Esophagus mucosa (tissue), 1 donor: ENCODE measurements at places on chromosomes 7 and 10. TPM values are rescaled to one million over a fixed set of nuclear protein-coding genes. Genes with fewer than 3 reads are reported as not detected.

OGDHL gene
- 0.52 TPM for total RNA-seq

SEMA3D gene
- total RNA-seq: 0.16 TPM

DNA sequence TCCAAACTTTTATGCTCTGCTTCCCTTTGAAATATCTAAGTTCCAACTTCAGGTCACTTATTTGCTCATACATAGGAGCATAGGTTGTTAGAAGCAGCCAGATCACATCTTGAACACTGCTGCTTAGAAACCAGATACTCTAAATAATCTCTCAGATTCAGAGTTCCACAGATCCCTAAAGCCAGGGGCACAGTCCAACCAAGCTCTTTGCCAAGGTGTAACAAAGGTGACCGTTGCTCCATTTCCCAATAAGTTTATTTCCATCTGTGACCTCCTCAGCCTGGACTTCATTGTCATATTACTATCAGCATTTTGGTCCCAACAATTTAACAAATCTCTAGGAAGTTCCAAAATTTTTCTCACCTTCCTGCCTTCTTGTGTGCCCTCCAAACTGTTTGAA, 52.8 kb downstream of the TRIM24 start:
- ATAC-seq: no peak

DNA sequence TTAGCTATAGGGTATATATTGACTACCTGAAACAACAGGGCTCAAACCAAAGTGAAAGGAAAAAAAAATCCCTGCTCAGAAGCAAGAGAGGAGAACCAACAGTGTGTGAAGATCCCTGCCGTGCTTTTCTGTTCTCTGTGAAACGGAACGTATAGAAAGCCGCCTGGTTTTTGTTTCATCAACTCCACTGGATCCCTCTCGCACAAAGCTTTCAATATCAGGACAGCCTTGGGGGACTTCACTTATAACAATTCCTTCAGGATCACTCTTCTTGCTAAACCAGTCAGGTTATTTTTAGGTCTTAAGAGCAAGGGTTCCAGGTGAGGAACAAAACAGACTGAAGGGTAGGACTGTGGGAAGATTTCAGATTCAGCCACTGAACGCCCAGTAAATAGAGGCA, 151.1 kb upstream of the CACNA2D1 start:
- ATAC-seq: no peak

DNA sequence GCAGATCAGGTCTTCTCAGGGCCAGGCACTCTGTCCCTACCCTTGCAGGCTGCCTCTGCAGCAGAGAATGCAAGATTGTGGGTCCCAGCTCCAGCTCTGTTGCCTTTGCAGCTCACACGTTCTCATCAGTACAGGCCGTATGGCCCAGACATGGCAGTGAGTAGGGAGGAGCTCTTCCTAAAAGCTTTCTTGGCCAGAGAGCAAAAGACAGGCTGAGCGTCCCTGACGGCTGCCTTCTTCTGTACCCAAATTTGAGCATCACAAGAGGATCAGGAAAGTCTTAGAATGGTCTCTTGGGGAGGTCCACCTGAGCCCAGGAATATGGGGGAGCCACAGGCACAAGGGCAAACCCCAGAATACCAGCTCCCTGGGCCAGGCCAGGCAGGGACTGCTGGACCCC, 266.3 kb upstream of the ZMIZ1 start:
- ATAC-seq: no peak

DNA sequence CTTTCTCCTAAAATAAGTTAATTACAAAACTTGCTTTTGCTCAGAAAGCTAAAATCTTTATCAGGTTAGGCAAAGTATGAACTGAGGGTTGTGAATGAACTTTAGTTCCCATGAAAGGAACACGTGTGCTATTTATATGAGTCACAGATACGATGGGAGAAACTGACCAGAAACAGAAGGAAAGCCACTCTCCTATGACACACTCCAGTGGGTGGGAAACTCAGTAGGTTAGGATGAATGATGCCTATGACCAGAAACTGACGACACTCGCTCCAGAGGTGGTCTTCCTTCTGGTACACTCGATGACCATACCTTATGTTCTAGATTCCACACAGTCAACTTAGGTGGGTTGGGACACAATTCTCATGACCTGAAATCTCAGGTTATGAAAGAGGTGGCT, 215.7 kb upstream of the INHBA start:
- ATAC-seq: no peak

GRCh38 chr10:79328737-79329504, 18.3 kb upstream of the PPIF start:
- peak; percentile 57 for ATAC-seq

DNA sequence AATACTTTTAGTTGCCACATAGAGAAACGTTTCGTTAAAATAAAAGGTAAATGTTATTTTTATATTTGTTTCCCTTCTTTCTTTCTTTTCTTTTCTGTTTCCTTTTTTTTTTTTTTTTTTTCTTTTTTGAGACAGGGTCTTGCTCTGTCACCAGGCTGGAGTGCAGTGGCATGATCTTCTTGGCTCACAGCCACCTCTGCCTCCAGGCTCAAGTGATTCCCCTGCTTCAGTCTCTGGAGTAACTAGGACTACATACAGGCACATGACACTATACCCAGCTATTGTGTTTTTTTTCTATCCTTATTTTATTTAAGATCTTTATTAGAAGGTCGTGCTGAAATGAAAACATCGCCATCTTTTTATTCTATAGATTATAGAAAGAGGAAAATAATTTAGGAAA, 661.8 kb upstream of the MBL2 start:
- ATAC-seq: no peak

ANKRD61 gene
- total RNA-seq: not detected

GRCh38 chr10:29327746-29328102, 38.9 kb downstream of the LYZL1 start:
- ATAC-seq: no peak

DNA sequence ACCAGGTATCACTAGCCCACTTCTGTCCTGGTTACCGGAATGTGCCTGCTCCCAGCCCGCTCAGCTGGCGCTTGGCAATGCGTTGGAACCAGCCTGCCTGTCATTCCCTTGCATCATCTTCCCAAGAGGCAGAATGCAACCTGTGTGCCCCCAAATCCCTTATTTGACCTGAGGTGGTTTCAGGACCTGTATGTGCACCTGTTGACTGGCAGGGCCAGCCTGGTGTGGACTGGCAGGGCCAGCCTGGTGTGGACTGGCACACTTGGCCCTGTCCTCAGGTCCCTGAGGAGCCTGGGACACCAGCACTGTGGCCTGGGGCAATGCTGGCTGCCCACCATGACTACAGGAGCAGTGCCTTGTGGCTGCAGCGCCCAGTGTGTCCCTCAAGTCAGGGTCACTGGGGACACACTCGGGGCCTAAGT, 38.2 kb downstream of the ZNF467 start:
- ATAC-seq: peak; percentile 19

DNA sequence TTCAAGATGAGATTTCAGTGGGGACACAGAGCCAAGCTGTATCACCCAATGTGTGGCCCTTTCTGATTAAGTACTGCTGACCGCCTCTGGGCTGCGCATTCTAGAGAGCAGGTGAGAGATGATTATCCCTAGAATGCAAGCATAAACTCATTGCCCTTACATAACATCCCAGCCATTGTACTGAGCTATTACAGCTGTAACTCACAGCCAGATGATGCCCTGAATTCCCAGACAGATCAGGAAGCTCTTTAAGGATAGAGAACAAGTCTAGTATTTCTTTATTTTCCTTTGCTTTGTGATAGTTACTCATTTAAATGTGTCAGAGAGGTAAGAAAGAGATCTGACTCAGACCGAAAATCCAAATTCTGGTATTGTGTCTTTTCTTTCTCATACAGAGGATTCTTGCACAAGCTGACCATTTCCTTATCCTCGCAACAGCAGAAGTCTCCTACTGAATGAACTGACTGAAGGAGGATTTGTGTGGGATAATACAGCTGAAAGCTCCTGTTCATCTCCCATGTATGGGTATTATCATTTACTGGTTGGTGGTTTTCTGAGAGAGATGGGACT, 58.4 kb downstream of the ZNF22 start:
- peak; percentile 59 for ATAC-seq

GRCh38 chr10:119507115-119507514, 35.4 kb downstream of the RGS10 start:
- no peak for ATAC-seq

DNA sequence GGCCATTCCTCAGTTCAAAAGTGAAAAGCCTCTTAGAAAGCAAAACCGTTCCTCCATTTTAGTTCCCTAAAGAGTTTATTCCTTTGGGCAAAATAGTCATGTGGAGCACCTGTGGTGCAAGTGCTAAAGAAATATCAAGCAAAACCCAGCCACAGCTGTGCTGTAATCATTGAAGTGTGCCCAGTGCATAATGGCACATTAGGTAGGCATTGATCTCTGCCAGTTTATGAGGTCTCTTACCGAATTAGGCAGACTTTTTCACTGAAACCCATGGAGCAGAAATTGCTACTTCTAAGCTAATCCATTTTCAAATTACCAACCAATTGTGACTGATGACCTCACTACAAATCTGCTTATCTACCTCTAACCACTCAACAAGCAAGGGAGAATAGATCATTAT, 97.2 kb upstream of the SEMA3A start:
- no peak for ATAC-seq

GRCh38 chr10:49379596-49380410, 16.1 kb downstream of the DRGX start:
- no peak for ATAC-seq

TBC1D12 gene
- total RNA-seq: 3.6 TPM

- ATAC-seq: no peak
These were observed 260.8 kb downstream of the DYNC1I1 start for GRCh38 chr7:96033009-96033598.

GRCh38 chr7:133315332-133316040, 62.6 kb downstream of the EXOC4 start:
- no peak for ATAC-seq

DNA sequence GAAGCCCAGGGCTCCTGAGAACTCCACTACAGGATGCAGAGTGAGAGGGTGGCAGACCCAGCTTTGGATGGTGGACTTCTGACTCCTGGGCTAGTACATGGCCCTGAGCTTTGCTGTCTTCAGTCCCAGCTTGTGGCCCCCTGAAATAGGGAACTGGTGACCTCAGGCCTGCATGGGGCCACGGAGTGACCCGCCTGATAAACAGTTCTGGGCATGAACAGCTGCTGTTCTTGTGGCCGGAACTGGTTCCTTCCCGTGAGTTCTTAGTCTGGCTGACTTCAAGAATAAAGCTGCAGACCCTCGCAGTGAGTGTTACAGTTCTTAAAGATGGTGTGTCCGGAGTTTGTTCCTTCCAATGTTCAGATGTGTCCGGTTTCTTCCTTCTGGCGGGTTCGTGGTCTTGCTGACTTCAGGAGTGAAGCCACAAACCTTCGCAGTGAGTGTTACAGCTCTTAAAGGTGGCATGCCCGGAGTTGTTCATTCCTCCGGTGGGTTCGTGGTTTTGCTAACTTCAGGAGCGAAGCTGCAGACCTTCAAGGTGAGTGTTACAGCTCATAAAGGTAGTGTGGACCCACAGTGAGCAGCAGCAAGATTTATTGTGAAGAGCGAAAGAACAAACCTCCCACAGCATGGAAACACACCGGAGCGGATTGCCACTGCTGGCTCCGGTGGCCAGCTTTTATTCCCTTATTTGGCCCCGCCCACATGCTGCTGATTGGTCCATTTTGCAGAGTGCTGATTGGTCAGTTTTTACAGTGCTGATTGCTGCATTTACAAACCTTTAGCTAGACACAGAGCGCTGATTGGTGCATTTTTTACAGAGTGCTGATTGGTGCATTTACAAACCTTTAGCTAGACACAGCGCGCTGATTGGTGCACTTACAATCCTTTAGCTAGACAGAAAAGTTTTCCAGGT, 268.0 kb downstream of the ZEB1 start:
- ATAC-seq: no peak

DNA sequence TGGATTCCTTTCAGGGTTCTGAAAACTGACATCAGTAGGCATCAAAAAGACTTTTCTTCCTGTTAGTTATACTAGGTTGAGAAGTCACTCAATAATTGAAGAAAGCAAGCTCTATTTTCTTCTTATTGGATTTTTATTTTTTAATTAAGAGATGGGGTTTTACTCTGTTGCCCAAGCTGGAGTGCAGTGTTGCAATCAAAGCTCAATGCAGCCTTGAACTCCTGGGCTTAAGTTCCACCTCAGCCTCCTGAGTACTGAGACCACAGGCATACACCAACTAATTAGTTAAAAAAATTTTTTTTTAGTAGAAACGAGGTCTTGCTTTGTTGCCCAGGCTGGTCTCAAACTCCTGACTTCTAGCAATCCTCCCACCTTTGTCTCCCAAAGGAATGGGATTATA, 28.0 kb downstream of the PIP4K2A start:
- ATAC-seq: no peak

- ATAC-seq: no peak
These were observed 15.5 kb upstream of the CNOT4 start for GRCh38 chr7:135525426-135525825.

DNA sequence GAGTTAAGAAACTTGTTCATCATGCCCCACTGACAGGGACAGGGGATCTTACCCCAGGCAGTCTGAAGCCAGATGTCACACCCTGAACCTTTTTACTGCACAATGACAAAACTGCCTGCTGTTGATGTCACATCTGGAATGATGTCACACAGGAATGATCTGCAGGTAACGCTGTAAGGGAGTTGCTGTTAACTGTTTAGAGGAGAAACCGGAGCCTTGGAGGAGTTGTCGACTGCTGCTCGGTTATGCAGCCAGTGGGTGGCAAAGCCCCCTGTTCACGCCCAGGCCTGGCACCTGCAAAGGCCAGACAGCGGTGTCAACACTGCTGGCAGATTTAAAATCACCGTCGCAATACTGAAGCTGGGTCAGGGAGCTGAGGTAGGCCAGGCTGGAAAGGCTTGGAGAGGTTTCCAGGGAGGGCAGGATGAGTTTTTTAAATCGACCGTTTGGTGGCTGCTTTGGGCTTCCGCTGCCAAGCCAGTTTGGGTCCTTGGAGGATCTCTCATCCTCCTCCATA, 10.0 kb upstream of the SLIT1 start:
- no peak for ATAC-seq

DNA sequence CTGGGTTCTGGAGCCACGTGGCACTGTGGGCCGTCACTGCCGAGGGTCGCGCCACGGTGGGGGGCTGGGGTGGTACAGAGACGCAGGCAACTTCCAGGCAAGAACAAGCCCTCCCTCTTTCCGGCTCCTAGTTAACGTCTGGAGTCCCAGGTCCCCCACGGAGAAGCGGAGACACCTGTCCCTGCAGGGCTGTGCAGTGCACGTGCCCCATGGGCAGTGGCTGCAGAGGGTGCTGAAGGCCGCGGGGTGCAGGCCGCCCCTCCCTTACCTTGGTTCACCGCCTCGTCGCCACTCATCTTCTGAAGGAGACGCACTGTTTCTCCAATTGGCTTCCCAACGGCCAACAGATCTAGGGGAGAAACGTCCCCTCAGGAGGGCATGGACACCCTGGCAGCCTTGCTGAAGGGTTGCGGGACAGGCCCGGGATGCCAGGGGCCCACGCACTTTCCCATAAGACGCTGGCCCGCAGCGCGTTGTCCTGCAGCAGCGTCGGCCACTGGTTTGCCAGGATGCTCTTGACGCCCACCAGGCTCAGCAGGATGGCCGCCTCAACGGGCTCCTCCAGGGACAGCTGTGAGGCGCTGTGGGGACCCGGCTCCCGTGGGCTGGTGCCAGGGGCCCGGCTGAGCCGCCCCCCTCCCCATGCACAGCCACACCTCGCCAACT, 24.3 kb upstream of the NKX6-2 start:
- ATAC-seq: no peak
